Skin of body (tissue), 3 donors: ENCODE measurements at places on chromosomes 7 and 10.

- no peak for DNase-seq
These were observed 103.4 kb downstream of the SDK1 start for GRCh38 chr7:3404501-3404900.

DNA sequence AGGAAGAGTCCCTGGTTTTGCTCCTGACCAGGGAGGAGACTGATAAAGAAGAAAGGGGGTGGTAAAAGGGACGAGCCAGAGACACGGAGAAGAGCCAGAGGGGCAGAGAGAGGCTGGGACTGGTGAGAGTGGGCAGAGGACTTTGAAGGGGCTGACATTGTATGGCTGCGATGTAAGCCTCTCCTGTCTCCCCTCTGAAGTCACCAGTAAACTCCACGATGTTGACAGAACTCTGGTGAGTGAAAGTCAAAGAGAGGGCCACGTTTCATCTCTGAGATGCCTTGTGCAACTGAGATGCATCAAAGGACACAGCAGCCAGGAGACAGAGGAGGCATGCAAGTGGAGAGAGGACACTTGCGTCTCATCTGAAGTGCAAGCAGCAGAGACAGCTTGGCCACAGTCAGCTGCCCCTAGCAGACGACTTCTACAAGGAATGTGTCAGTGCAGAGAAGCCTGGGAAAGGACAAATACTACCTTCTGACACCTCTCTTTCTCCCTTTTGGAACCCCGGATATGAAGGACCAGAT, 54.3 kb downstream of the SMKR1 start:
- DNase-seq: no peak

- no peak for DNase-seq
These were observed 272.5 kb downstream of the DGKB start for GRCh38 chr7:14630048-14630447.

DNA sequence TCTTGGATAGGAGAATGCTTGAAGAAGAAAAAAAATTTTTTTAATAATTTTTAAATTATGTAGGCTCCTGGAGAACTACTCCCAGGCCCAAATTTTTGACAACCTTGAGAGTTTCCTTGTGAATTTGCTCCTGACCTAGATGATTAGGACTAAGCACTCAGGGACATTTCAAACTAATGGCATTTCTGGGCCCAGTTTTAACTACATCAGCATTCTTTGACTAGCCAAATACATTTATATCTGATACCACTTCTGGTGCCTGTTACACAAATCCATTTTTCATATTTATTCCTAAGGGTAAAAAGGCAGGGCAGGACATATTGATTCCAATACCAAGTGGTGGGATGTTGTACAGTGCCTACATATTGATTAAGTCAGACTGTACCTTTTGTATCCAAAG, 60.8 kb upstream of the CC2D2B start:
- DNase-seq: no peak

DNA sequence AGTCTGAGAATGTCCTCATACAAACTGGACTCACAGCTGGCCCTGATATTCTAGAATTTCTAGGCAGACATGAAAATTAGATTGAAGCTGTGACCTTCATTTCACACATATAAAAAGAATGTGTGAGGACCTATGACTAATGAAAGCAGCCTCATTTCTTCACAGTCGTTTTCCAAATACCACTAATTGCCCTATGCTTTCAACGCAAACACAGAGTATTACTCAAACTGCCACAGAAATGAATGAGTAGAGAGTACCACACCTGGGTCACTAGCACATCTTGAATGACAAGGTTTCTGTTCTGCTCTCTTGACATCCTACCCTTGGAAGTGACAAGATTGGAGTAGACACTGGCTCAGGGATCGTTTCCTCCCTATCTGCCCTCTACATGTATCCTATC, 142.4 kb downstream of the C1GALT1 start:
- no peak for DNase-seq

- DNase-seq: no peak
These were observed 365.3 kb upstream of the SHH start for GRCh38 chr7:156177422-156178055.

- no peak for DNase-seq
These were observed 90.7 kb downstream of the CALD1 start for GRCh38 chr7:134870156-134870555.

DNA sequence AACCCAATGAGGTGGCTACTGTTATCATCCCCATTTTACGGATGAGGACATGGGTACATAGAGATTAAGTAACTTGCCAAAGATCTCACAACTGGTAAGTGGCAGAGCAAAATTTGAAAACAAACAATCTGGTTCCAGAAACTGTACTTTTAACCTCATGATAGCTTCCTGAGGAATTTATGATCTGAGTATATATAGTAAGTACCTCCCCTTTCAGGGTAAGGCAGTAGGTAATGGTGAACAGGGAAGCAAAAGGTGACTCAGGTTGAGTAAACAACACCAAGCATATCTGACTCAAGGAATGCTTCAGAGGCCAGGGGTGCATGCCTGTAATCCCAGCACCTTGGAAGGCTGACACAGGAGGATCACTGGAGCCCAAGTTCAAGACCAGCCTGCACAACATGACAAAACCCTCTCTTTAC, 21.1 kb downstream of the KLLN start:
- no peak for DNase-seq

DNA sequence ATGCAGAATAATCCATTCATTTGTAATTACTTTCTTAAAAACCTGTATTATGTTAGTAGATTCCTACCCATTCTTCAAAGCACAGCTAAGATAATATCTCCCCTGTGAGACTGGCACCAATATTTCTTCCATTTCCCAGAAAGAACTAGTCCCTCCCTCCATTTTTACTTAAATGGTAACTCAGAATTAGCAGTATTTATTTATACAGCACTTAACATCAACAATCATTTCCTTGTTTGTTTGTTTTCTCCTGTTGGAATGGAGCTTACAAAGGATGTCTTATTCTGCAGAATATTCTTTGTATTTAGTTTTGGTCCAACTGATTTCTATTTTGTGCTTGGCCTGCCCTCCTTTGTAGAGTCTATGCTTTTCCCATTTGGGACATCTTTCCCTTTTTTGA, 32.1 kb upstream of the PTPN12 start:
- no peak for DNase-seq

- DNase-seq: no peak
These were observed 14.0 kb downstream of the SLC29A4 start for GRCh38 chr7:5296611-5297226.

DNA sequence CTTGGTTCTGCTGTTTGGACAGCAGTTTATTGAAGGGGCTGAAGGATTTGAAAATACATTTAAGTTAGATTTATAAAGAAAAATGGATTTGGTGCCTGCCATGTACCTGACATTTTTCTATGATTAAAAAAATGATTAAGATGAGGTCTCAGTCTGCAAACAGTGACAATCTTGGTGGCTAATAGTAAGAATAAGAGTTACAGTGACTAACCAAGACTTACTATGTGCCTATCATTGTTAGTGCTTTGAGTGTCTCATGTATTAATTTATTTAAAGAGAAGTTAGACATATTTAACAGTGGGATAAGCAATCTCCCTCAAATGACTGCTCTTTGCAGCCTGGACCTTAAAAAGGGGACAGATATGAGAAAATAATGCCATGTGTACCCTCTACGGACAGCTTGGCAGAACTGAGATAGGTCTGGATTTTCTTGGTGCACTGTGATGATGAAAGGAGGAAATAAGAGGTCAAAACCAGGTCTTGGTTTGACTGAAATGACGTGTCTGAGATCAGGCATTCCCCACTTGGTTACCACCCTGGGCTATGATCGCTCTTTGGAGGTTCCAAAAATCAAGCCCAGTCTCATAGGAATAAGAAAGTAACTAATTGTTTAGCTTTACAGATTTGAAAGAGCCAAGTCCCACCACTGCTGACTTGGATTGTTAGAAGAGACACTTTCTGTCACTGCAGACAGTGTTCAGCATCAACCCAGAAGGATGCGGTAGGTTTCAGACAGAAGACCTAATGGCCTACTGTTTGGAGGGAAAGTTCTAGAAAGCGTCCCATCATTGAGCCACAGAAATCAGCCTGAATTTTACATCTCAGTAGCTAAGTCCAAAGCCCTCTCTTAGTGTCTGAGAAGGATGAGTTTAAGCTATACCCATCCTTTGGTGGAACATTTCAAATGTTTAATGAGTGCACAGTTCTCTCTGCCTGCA, 2.1 kb downstream of the CASP7 start:
- no peak for DNase-seq

DNA sequence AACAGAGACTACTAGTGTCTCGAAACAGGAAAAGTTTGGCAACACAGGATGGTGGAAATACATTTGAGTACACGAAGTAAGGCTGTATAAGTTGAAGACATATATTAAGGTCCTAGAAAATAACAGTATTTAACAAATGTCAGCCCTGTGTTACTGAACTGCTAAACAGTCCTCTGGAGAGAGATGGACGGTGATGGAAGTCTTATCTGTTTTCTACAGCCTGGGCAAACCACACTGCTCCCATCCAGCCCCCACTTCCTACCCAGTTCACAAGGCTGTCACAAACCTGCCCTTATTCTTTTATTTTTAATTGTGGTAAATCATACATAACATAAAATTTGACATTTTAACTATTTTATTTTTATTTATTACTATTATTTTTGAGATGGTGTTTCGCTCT, 179.1 kb downstream of the DNAJC1 start:
- no peak for DNase-seq

DNA sequence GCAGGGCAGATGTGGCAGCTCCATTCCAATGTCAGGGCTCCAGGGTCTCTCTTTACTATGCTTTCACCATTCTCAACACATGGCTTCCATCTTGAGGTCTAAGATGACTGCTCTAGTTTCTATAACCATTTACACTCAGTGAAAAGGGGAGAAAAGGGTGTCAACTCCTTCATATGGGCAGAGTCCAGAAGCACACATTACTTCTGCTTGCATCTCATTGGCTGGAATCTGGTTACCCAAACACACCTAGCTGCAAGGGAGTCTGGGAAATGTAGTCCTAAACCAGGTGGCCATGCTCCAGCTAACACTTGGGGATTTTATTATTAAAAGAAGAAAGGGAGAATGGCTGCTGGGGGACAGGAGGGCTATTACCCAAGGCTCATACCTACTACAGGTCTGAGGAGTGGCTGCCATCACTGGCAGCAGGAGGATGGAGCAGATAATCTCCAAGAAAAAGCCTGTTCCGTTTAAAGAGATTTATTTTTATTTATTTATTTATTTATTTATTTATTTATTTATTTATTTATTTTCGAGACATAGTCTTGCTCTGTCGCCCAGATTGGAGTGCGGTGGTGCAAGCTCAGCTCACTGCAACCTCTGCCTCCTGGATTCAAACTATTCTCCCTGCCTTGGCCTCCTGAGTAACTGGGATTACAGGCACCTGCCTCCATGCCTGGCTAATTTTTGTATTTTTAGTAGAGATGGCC, 29.1 kb upstream of the LBX1 start:
- no peak for DNase-seq

GRCh38 chr10:88923520-88923919, 29.1 kb downstream of the ACTA2 start:
- DNase-seq: no peak

DNA sequence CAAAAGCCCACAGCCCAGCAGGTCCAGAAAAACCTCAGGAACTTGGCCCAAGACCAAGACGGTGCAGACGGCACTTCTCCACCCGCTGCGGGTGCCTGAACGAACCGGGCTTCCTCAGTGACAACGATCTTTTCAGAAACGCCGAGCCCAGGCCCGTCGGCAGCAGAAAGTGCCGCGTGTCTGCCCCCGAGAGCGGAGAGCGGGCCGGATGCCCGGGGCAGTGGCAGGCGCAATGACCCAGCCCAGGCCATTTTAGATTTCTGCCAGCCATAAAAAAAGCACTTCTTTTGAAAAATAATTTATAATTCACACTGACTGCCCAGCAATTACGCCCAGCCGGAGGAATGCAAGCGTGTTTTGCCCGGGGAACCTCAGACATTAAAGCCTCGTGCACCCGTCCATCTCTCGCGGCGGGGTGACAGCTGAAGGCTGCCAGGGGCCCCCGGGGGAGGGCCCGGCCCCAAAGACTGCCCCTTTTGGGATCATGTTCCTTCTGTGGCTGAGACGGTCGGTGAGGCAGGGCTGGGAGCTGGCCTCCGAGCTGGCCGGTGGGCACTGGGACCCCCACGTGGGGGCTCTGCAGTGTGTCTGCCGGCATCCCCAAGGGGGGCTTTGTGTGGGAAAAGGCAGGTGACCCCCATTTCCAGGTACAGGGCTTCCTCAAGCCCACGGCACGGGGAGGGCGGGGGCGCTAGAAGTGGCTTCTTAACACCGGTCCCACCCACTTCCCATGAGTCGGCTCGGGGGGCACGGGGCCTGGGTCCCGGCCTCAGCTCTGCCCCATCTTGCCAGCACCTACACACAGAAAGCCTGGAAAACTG, 71.3 kb upstream of the PDGFA start:
- DNase-seq: no peak

DNA sequence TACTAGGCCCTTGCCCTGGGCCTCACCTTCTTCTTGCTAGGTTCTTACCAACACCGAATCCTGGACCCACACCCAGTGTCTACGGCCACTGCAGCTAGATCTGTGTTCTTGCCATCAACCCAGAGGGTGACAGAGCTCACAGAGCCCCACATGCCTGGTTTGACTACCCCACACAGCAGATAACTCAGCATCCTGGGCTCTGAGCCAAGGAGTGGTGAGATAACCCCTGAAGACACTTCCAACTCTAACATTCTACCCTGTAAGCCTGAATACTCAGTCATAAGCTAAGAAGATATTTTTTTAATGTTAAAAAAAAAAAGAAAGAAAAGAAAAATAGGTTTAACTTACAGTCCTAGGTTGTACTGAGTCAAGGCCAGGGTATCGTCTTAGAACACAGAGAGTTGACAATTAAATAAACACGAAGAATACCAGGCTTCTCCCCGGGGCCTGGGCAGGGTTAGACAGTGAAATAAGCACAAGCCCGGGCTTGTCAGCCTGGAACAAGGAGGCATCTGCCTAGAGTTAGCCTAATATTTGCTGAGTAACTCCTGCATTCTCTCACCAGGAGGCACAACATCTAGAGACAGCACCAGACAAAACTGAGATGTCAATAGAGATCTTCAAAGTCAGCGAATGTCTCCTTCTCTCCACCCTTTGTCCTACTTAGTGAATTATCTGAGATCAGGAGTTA, 556.5 kb upstream of the LRRN3 start:
- DNase-seq: no peak

GRCh38 chr10:48463318-48464003, 141.4 kb downstream of the ARHGAP22 start:
- no peak for DNase-seq

DNA sequence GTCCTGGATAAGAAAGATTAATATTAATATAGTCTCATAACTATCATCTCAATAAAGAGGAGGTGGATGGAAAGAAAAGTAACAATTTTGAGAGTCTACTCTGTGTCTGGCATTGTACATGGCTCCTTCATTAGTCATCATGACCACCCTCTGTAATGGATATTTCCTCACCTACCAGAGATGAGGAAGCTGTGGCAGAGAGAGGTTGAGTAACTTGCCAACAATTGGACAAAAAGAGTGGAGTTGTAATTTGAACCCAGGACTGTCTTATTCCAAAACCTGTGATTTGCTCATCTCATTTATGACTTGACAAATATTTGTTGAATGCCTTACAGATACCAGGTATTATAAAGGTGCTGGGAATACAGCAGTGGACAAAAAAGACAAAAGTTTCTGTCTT, 2.1 kb upstream of the IDE start:
- no peak for DNase-seq

GRCh38 chr10:68402276-68402675, 4.8 kb downstream of the RUFY2 start:
- DNase-seq: no peak

- no peak for DNase-seq
These were observed 135.7 kb downstream of the SDK1 start for GRCh38 chr7:3436746-3437145.

- DNase-seq: no peak
These were observed 86.2 kb upstream of the AOAH start for GRCh38 chr7:36810489-36810888.

GRCh38 chr10:96152437-96152836, 22.3 kb downstream of the ZNF518A start:
- DNase-seq: no peak
